ENCODE measurements at places on chromosomes 11 and 22.

DNA sequence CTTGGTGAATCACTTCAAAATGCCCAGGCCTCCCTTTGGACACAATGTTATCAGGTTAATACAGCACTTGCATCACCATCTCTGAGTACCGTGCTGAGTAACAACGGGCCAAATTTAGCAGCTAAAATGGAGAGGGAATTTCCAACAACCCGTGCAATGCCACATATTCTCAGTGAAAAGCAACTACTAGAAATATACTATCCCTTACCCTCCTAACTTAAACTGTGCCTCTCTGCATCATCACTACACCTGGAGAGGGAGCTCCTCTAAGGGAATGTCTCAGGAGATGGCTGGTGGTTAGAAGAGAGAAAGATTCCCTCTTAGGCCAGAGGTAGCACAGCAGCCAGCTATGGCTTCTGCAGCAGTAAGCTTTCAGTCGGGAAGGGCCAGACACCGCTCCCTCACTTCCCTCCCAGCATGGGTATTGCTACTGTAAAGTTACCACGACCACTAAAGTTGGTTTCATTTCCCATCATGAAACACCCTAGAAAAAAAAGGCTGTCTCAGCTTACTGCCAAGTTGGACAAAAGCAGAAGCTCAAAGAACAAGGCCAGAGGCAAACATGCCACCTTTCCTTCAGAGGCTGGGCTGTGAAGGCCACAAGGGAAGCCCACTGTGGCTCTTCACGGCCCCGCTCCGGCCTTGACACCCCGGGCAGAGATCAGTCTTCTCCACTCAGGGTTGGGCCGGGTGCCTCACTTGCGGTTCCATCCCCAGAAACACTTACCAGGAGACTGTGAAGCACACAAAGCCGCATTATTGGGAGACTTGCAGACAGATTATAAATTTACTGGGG is 3.9 kb downstream of the MAML2 start:
- no peak for DNase-seq

- DNase-seq: no peak
These were observed 7.9 kb downstream of the CTR9 start for GRCh38 chr11:10758957-10759356.

- no peak for DNase-seq
These were observed 170.8 kb downstream of the TBC1D22A start for GRCh38 chr22:46933040-46933930.

- no peak for DNase-seq
These were observed 575 bp downstream of the MFNG start for GRCh38 chr22:37485395-37486223.

DNA sequence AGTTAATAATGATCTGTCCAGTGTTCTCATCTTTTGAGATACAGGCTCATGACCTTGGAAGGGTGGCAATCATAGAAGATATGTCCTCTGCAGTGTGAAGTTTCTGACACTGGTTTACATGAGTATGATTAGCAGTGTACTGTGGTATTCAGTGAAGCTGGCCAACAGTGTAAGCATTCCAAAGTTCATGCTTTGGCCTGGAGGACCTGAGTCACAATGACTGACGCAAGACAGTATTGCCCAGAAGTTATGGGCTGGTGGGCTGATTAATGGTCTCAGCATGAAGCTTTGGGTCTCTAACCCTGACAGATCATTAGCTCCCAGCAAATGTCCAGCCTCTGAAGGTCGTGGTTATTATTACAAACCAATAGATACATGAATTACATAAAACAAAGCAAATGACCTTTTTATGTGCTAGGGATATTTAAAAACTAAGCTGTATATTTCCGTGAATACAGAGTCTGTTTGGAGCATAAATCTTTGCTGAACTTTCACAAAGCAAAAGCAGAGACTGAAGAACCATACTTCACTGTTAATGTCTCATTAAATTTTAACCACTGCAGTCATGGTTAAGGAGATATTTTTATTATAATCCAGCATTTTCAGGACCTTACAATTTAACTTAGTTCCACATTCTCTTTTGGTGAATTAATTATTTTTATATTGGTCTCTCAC is 28.3 kb upstream of the USP47 start:
- peak; percentile 56 for DNase-seq

DNA sequence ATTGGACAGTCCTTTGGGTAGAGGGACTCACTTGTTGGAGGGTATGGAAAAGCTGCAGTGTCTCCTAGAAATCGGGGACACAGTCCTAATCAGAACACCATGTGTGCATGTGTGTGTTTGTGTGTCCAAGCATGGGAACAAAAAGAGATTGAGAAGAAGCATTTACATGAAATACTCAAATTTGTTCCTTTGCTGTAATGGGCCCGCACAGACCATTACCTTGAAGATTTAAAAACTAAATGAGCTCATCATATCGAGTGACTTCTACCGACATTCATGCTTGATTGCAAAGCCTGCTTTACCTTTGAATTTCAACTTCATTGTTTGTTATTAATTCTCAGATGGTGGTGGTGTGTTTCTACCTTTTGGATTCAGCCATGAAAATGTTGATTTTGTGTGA is 106.9 kb downstream of the ZBTB16 start:
- DNase-seq: no peak

- DNase-seq: no peak
These were observed 57.9 kb downstream of the GRAMD4 start for GRCh38 chr22:46678003-46678657.

DNA sequence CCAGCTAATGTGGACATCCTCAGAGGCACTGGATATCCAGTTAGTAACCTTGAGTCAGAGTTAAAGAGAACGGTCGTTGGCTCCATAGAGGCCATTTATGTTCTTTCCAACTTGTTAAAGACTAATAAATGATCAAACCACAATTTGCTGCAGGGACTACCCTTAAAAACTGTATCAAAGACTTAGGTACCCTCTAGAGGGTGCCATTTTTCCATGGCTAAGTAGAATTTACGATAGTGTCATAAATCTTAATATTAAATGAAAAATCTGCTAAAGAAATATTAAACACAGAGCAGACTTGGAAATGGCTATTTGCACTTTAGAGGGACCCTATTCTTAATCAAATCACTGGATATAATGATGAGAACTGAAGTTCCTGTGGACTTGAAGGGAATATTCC is 685.2 kb upstream of the CHORDC1 start:
- DNase-seq: no peak

DNA sequence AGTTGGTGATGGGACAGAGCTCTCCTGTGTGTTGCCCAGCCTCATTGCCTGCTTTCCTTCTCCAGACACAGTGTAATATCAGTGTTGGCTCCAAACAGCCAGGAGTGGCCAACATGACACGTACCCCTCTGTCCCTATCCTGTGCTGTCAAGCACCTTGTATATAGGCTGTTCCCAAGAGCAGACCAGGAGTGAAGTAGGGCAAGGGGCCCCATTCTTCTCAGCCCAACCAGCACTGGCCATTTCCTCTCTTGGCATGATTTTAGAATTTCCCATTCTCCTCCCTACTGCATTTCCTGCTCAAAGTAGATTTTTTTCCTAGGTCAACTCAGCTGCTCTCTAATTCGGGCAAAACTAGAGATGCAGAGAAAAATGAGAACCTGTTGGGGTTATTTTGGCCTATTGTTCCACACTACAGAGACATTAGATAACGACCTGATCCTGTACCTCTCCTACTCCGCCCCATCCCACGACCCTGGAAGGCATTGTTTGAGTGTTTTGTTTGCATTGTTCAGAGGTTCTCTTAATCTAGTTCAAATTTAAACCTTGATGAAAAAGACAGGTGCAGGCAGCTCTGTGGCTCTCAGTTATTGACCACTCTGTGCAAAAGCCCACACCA is 95.6 kb downstream of the RASSF10 start:
- no peak for DNase-seq

- DNase-seq: peak; percentile 87
These were observed 1.9 kb upstream of the ADM start for GRCh38 chr11:10302744-10303557.

DNA sequence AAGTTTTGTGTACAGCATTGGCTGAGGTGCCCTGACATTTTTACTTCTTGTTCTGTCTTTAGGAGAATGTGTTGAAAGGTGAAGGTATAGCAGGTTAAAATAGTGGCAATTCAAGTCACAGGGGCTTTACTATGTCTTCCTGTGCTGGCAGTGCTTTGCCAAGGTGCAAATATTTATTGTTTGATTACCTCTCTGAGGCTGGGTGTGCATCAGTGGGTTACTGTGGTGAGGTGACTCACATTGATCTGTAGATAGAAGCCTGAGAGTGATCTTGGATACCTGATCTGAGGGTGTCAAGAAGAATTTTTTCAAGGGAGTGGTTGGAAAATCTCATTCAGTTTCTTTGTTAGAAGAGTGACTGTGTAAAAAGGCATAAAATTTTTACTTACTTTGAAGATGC is 90.0 kb downstream of the ARHGAP42 start:
- no peak for DNase-seq

DNA sequence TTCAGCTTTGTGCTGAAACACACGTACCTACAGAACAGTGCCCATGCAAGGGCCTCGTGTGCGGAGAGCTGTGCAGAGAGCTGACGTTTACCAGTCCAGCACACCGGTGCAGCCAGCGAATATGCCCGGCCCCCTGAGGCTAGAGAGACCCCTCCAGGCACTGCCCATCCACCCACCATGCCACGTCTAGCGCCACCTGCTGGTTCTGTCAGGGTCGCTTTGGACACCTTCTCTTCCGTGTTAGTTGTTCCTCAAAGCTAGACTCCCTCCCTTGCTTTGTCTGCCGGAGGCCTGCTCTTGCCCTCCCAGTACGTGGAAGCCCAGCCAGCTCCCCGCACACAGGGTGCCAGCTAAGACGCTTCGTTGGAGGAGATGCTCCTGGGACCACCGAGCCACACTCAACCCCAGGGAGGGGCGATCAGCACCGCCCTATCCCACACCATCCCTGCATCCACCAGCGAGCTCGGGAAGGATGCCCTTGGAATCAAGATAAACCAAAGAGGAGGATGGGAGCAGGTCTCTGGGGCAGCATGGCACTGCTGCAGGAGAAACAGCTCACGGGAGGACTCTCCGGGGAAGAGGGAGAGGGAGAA is 43.4 kb downstream of the CPT1A start:
- peak; percentile 60 for DNase-seq

DNA sequence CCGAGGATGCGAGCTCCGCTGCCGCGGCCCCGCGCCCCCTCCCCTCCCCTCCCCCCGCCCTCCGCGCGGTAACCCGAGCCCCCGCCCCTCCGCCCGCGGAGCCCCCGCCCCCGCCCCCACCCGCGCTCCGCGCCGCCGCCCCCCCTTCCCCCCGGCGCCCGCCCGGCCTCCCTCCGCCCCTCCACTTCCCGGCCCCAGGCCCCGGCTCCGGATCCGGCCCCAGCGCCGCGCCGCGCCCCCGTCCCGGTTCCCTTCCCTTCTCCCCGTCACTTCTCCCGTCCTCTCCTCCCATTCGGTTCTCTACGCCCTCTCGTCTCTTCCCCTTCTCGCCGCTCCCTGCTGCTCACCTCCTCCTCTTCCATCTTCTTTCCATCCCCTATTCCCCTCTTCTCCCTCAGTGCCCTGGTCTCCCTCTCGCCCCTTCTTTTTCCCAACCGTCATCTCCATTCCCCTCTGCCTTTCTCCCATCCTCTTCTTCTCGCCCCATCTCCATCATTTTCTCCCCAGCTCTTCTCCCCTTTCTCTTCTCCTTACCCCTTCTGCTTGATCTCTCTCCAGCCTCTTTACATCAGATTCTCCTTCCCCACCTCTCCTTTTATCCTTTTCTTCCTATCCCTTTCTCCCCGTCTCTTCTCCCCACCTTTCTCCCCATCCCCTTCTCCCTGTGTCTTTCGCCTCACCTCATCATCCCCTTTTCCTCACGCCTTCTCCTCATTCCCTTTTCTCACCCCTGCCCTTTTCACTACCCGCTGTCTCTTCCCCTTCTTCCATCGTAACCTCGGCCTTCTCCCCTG is at the start of gene DCHS1:
DCHS1 (minus strand) TSS at position 20 of the 794 bp plus-strand sequence. CDS start 14,196 bp downstream, outside the sequence.
- DNase-seq: peak; percentile 82

GRCh38 chr11:119622454-119623143 is 106.4 kb downstream of the NECTIN1 start:
- DNase-seq: peak; percentile 1

DNA sequence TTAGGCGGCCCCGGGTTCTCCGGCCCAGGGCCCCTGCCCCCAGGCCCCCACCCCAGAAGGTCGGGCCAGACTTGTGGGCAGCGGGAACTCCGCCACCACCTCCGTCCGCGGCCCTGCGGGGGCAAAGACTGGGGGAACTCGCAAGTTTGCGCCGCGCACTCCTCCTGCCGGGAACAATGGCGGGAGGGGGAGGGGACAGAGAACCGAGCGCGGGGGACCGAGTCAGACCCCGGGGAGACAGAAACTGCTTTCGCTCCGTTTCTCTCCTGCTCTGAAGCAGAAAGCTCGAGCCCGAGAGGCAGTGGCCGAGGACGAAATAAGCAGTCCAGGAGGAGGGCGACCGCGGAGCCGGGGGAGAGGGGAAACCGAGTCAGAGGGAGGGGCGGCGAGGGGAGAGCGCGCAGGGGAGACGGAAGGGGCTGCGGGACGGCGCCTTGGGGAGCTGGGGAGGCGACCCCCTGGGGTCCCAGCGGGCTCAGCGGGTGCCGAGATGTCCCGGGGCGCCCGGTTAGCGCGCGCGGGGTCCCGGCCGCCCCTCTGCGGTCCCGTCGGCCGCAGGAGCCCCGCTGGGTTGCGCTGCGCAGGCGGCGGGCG is 555 bp downstream of the TP53I11 start:
- DNase-seq: peak; percentile 88

- DNase-seq: no peak
These were observed 44.2 kb downstream of the MRE11 start for GRCh38 chr11:94449437-94449836.
